Right lung (tissue), 10 donors: ENCODE measurements at places on chromosomes 11 and 22. TPM values are rescaled to one million over a fixed set of nuclear protein-coding genes. Genes with fewer than 3 reads are reported as not detected.

Gene OR52E6
- not detected for polyA plus RNA-seq

Gene FGF19
- polyA plus RNA-seq: 0.06 TPM

Gene DCPS
- 24.9 TPM for polyA plus RNA-seq

Gene IFITM1
- polyA plus RNA-seq: 9.3 TPM

Gene MFNG
- polyA plus RNA-seq: 13.5 TPM

Gene TENM4
- polyA plus RNA-seq: 5.0 TPM

Gene ARSA
- 27.7 TPM for polyA plus RNA-seq

Gene H19
- polyA plus RNA-seq: 820 TPM

Gene ASCL3
- polyA plus RNA-seq: 0.25 TPM

Gene RAB6A
- 102 TPM for polyA plus RNA-seq

Gene HBB
- polyA plus RNA-seq: 492 TPM

Gene LRRC74B
- polyA plus RNA-seq: 1.4 TPM

Gene PLAAT3
- polyA plus RNA-seq: 8.9 TPM

Gene NEAT1
- 122 TPM for polyA plus RNA-seq

Gene OR10S1
- not detected for polyA plus RNA-seq

Gene SNX32
- polyA plus RNA-seq: 5.2 TPM

Gene LUZP2
- 4.1 TPM for polyA plus RNA-seq

Gene NDUFS3
- polyA plus RNA-seq: 103 TPM

Gene MRGPRX4
- polyA plus RNA-seq: not detected

Gene TPBGL
- 0.29 TPM for polyA plus RNA-seq

Gene APOA5
- not detected for polyA plus RNA-seq

Gene TNNT3
- 291 TPM for polyA plus RNA-seq

Gene SYT8
- polyA plus RNA-seq: 1.2 TPM

Gene MS4A3
- polyA plus RNA-seq: 1.4 TPM

Gene GLYATL2
- 2.1 TPM for polyA plus RNA-seq

Gene FOLH1
- polyA plus RNA-seq: 23.8 TPM

Gene MYBPC3
- 0.03 TPM for polyA plus RNA-seq

Gene CHRM1
- 1.3 TPM for polyA plus RNA-seq

Gene RHOG
- 28.8 TPM for polyA plus RNA-seq

Gene ZNF202
- polyA plus RNA-seq: 25.1 TPM

Gene ART1
- 0.13 TPM for polyA plus RNA-seq
